WTC11 (cell line): ENCODE measurements at places on chromosomes 1 and 21.

GRCh38 chr1:115757326-115757725, 11.2 kb downstream of the CASQ2 start:
- no peak for DNase-seq

DNA sequence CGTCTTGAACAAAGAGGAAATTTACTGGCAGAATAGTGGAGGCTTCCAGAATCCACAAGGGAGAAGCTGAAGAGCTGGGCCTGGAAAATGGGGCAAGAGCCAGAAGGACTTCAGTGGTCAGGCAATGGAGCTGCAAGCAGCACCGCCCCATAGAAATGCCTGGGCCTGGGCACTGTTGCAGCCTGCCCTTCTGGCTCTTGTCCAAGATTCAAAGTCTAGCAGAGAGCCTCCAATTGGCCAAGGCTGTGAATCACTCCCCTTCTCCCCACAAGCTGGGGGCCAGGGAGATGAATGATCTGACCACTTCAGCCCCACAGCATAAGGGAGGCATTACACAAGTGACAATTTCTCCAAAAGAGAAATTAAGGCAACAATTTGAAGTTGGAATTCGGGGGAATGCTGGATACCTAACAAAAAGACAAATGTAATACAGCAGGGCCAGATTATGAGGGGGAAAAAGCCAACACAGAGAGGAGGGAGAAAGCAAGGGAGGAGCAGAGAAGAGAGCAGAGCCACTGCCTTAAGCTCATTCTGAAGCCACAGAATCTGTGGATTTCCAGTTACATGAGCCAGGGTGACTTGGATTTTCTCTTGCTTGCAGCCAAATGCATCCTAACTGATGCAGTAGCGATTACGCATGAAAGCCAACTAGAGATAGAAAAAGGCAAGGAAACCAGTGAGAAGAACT, 80.3 kb downstream of the LRIG2 start:
- DNase-seq: no peak

DNA sequence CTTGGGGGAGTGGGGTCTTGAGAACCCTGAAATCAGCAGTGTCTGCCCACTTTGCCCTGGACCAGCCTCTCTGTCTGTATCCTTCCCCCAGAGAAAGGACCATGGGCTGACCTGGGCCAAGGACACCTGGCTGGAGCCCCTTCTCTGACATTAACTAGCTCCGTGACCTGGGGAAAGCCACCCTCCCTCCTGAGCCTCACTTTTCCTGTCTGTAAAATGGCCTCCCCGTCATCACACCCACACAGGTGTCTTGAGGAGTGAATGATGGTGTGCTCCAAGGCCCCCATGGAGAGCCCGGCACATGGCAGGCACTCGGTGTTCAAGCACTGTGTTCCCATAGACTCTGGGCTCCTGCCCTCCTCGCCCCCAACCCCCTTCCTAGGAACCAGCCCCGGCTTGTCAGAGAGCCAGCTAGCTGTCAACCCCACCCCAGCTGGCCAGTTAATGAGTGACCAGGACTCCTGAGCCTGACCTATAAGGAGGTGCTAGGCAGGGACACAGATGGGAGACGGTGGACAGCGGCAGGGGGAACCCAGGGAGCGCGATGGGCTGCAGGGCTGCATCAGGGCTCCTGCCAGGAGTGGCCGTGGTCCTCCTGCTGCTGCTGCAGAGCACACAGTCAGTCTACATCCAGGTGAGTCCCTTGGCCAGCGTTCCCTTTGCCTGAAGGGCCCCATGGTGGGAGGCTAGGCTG, at the start of gene GUCA2B:
TSS of gene GUCA2B (plus strand) at position 504 of the 694 bp plus-strand sequence. CDS start at position 545, 41 bp downstream.
- no peak for DNase-seq

- DNase-seq: peak; percentile 55
Observed at GRCh38 chr1:118928739-118929554, 59.2 kb downstream of the TBX15 start.

DNA sequence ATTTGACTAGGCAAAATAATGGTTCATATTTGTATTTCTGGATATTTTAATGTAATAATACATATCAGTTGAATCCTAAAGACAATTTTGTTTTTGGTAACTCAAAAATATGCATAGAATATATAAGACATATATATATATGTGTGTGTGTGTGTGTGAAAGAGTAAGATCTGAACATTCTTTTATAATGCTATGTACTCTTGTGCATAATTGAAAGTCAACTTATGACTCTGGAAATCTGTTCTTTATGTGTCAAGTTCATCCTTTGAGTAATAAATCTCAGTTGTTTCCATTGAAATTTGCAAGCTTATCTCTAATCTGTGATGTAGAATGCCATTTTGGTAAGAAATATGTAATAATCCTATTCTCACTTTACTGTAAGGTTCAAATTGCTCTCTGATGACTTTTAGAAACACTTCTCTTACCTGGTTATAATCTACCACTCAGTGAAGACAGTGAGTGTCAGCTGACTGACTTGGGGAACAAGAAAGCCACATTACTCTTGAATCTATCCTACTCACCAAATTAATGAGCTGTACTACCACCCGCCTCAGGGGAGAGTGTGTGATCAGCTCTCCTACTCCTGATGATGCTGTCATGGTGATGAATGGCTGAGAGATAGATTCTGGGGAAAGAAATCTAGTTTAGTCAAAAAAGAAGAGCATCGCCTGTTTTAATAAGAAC, 15.0 kb upstream of the NEK7 start:
- no peak for DNase-seq

GRCh38 chr1:230463760-230464159, 37.6 kb upstream of the PGBD5 start:
- DNase-seq: no peak

DNA sequence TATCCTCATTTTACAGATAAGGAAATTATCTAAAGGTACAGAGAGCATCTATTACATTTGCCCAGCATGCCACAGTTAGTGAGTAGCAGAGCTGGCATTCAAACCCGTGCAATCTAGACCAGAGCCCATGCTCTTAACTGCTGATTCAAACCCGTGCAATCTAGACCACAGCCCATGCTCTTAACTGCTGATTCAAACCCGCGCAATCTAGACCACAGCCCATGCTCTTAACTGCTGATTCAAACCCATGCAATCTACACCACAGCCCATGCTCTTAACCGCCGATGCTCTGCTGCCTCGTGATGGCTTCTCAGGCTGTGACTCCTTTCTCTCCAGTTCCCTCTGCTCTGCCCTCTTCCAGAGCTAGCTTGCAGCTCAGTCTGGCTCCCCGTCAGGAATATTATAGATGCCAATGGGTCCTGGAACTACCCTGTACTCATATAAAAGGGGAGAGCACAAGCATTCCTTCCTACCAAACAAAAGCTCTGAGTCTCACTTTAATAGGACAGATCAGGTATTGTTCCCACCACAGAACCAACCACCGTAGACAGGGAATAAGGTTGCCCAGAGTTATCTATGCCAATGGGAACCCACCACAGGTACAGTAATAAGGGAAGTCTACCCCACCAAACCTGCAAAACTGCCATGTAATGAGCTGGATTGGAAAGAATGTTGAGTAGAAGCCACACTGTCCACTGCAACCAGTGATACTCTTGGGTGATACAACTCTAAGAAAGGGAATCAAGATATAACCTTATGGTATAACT, 78.4 kb downstream of the SMYD3 start:
- DNase-seq: no peak

DNA sequence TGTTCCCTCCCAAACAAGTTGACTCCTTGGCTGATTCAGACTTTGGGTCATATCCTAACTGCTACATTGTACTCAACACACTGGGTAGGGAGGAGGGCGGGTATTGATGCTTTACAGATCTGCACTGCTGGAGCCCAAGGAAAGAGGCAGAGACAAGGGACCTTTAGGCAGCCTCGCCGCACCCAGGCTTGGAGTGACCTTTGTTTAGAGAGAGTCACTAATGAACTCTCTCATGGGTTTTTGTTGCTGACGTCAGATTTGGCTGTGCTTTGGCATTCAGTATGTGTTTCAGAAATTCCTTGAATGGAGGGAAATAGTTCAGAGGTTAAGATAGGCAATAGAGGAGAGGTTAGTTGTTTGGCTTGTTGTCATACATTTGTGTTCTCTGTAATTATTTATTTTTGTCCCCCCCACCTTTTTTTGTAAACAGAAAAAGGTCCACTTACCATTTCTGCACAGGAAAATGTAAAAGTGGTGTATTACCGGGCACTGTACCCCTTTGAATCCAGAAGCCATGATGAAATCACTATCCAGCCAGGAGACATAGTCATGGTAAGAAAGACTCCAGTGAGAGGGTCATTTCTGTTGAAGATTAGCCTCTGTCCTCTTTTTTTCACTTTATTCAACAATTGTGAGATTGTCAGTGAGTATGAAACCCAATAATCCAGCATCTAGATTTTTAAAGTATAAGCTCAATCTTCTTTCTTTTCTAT, 116.1 kb downstream of the ATP5PO start:
- no peak for DNase-seq

DNA sequence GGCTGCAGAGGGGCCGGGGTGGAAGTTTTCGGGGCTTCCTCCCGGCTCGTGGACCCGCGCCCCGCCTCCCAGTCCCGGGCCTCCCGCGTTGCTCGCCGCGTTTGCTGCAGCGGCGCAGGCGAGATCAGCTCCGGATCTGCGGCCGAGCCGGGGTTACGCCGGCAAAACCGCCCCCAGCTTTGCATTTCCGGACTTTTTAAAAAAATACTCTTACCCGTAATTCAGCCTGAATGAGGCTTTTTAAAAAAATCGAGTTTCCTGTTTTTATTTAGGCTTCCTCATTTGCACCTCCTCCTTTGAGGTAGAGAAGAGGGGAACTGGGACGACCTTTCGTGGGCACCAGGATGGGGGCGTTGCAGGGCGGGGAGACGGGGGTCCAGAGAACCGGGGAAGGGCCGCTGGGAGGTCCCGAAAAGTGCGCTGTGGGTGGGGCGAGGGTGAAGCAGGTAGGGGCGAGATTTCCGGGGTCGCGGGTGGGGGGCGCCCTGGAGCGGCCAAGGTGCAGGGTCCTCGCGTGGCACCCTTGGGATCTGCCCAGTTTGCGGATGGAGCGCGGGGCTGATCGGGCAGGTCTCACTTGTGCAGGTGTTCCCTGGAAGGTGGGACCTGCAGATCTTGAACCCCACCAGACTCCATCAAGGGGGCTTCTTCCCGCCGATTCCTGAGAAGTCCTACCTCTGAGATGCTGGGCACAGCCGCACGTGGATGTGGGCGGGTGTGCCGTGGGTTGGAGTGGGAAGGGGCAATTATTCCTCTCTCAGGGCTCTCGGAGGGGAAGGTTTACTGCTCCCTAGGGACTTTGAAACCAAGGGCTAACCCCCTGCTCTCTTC, 1.1 kb downstream of the PIK3CD start:
- DNase-seq: peak; percentile 31

- no peak for DNase-seq
Observed at GRCh38 chr1:226236826-226237225, 13.4 kb downstream of the MIXL1 start.

GRCh38 chr1:2317230-2318065, 73.9 kb downstream of the MORN1 start:
- peak; percentile 45 for DNase-seq

DNA sequence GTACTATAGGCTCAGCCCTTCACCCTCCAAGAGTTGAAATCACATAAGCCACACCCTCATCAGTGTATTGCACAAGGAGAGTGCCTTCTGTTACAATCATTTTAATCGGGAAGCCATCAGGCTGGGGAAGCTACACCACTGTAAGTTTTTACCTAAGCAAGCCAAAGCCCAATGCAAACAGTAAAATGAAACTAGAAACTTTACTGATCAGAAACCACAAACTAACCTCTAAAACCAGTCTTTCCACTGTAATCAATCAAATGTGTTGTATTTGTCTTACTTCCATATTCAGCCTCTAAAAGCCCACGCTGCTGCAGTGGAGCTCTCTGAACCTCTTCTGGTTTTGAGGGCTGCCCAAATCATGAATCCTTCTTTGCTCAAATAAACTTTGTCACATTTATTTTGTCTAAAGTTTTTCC, 26.2 kb downstream of the CAPN8 start:
- DNase-seq: no peak

DNA sequence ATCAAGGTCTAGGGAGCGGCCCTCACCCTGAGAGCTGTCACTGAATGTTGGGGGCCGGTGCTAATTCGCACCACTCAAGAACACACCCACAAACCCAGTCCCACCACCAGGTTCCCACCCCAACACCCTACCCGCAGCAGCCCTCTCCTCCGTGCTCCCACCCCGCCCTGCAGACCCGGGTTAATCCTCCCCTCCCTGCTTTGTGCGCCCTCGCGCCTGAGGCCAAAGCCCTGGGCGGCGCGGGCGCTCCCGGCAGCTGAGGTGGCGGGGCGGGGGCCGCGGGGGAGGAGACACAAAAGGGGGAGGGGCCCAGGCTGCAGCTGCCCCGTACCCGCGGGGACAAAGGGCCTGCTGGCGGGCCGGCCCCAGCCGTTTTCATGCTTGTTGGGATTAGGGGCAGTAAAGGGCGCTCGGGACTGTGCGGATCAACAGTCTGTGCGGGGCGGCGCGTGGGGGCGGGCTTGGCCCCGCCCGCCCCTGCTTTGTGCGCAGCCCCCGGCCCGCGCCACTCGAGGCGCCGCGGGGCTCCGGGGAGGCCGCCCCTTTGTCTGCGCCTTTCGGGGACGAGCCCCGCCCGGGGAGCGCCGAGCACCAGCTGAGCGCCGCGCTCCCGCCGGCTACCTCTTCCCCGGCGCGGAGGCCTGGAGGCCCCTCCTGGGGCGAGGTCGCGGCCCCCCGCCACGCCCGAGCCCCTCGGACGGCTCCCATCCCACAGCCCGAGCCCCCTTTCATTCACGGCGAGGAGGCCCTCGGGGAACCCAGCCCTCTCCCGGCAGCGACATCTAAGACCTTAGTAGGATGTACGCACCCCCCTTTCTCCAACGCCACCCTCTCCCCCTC, 10.9 kb downstream of the C1orf216 start:
- DNase-seq: peak; percentile 75

DNA sequence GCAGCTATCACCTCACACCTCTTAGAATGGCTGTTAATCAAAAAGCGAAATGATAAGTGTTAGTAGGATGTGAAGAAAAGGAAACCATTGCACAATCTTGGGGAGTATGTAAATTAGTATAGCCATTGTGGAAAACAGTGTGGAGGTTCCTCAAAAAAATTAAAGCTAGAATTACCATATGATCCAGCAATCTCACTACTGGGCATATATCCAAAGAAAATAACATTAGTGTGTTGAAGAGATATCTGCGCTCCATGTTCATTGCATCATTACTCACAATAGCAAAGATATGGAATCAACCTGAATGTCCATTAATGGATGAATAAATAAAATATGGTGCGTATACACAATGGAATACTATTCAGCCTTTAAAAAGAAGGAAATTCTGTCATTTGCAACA, 68.9 kb downstream of the SNRPE start:
- no peak for DNase-seq

DNA sequence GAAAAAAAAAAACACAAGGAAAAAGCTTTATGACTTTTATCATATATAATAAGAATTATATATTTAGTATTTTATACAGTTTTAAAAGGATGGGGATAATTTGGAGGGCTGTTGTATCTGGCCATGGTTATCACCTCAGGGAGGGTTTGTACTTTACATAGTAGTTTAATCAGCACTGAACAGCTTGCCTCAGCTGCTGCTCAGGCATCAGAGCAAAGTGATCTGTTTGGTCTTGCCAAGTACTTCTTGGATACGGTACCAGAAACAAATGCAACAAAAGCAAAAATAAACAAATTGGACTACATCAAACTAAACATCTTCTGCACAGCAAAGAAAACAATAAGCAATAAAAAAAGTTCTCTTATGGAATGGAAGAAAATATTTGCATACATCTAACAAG, 2.6 kb upstream of the SPTA1 start:
- no peak for DNase-seq

GRCh38 chr1:178500936-178501554, 4.3 kb upstream of the CLEC20A start:
- peak; percentile 41 for DNase-seq

GRCh38 chr1:2049718-2050431, at the start of gene PRKCZ:
PRKCZ (plus strand) TSS chr1:2050411; CDS start chr1:2050631, 220 bp downstream.
- peak; percentile 98 for DNase-seq
